ENCODE measurements at places on chromosomes 4 and X. TPM values are rescaled to one million over a fixed set of nuclear protein-coding genes. Genes with fewer than 3 reads are reported as not detected.

Gene SYTL5
- total RNA-seq, result 0.05 TPM

Gene GLRB
- not detected for total RNA-seq

Gene RAB40AL
- not detected for total RNA-seq

Gene SPANXN4
- total RNA-seq, result not detected

Gene P2RY8
- 30.2 TPM for total RNA-seq

DNA sequence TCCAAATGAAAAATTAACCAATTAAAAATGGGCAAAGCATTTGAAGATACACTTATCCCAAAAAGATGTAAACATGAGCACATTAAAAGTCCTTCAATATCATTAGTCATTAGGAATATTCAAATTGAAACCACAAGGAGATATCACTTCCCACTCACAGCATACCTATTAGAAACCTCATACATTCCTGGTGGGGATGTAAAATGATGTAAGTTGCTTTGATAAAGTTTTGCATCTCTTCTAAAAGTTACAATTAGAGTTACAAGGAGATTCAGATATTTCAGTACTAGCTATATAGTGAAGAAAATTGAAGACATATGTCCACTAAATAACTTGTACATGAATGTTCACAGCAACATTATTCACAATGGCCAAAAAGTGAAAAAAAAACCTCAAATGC, 1109.3 kb upstream of the LCORL start:
- no peak overlapping the region for H3K4me3 ChIP-seq
- no peaks in the 10 kb centered on the region for H3K4me1 ChIP-seq
- no peak for DNase-seq
- no peaks in the 10 kb centered on the region for H3K27me3 ChIP-seq
- H3K36me3 ChIP-seq, result no peaks in the 10 kb centered on the region
- no peak overlapping the region for H3K27ac ChIP-seq

Gene CXCR3
- total RNA-seq, result 31.1 TPM

Gene CT45A10
- total RNA-seq, result not detected

Gene GRIPAP1
- total RNA-seq, result 78.4 TPM
